Progenitor cell of endocrine pancreas (in vitro differentiated cells): ENCODE measurements at places on chromosomes 13 and 19. TPM values are rescaled to one million over a fixed set of nuclear protein-coding genes. Genes with fewer than 3 reads are reported as not detected.

Gene SCEL
- total RNA-seq = not detected in 2 replicates

- no peak for DNase-seq
Observed at GRCh38 chr19:55400281-55401087, 7.1 kb downstream of the UBE2S start.

- no peak for DNase-seq
Observed at GRCh38 chr13:24365191-24365590, 55.8 kb downstream of the C1QTNF9 start.

- DNase-seq = no peak
Observed at GRCh38 chr19:33863436-33863835, 66.8 kb downstream of the KCTD15 start.

DNA sequence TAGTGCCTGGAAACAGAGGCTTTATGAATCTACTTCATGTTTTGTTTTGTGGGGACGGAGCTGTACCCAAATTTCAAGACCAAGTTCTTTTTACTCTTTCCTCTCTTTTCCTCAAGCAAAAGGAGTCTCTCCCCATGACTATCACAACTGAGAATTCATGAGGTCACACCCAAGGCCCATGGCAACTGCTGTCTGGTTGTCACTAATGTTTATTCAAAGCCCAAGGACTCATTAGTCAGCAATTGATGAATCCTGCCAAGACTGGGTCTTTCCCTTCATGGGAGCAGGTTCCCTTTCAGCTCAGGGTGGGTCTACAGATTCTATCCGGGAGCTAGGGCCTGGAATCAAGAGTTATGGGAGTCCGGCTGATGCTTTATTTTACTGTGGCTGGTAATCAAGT lies 441.5 kb upstream of the PCDH20 start:
- DNase-seq = no peak

- DNase-seq = no peak
Observed at GRCh38 chr13:36921631-36922301, 1.7 kb upstream of the SMAD9 start.

Gene SH2D3A
- 19.8 and 20.0 TPM in 2 replicates for total RNA-seq

GRCh38 chr19:50563597-50563996 lies 4.6 kb downstream of the LRRC4B start:
- DNase-seq = no peak

GRCh38 chr19:47104680-47105079 lies 8.9 kb downstream of the ZC3H4 start:
- DNase-seq = no peak

GRCh38 chr19:4541114-4541805 lies 1.4 kb upstream of the LRG1 start:
- DNase-seq = no peak

DNA sequence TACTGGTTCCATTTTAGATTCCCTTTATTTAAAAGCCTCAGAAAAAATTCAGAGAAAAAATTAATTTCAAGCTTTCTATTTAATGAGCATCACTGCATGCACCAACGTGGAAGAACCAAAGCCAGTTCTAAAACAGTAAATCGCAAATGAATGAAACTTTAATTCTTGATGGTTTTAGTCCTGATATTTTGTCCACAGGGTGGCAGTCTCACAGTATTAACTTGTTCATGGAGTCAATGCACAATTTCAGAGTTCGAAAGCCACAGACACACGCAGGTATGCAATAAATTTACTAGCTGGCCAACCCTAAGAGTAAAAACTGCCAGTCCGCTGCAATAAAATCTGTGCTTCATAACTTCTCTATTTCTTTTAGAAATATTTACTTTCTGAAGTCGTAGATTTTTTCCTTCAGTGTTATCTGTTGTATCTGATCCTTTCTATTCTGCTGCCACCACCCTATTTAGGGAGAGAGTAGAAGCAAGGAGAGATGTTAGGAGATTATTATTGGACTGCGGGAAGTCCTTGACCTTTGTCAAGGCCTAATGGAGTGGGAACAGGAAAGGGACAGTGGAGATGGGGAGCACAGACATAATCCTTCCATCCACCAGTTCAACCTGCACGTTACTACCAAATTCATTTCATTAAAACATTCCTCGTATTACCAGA lies 7.0 kb upstream of the WBP4 start:
- DNase-seq = no peak

Gene SGTA
- 74.1 and 77.5 TPM in 2 replicates for total RNA-seq

- DNase-seq = no peak
Observed at GRCh38 chr13:23470790-23471614, 37.5 kb upstream of the SACS start.

Gene CRLF1
- total RNA-seq = 4.4 and 6.0 TPM in 2 replicates

- no peak for DNase-seq
Observed at GRCh38 chr19:7509625-7510024, 6.3 kb upstream of the ZNF358 start.

Gene RUVBL2
- 81.5 and 83.0 TPM in 2 replicates for total RNA-seq

Gene MATK
- 1.8 TPM in 2 replicates for total RNA-seq

Gene KIR3DL1
- total RNA-seq = not detected in 2 replicates

DNA sequence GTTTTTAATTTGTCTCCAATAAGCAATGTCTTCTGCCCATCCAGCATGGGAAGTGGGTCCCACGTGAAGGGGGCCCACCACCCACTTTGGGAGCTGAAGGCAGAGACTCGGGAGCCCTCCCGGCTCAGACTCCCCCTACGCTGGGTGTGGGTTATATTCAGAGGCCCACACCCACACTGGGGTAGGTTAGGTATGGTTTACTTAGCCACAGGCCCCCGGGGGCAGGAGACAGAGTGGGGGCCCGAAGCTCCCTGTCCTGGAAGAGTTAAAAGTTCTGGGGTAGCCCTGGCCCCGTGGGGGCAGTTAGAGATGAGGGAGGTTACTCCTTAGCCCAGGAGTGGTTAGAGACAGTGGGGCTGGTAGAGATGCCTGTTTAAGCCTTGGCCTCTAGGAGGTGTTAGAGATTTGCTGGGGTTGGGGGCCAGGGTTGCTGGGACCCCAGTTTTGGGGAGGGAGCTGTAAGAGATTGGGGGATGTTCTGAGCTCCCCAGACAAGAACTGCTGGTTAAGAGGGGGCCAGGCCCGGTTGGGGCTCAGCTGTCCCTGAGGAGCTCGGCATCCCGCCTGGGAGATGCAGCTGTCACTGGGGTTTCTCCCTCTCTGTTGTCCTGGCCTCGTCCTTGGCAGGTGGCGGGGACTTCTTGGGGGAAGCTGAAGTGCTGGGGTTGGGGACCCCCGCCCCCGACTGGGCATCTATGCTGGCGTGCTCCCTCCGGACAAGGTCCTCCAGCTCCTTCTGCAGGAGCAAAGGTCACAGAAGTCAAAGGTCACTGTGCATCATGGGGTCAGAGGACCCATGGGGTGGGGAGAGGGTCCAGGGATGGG lies 712 bp upstream of the RINL start:
- DNase-seq = no peak

DNA sequence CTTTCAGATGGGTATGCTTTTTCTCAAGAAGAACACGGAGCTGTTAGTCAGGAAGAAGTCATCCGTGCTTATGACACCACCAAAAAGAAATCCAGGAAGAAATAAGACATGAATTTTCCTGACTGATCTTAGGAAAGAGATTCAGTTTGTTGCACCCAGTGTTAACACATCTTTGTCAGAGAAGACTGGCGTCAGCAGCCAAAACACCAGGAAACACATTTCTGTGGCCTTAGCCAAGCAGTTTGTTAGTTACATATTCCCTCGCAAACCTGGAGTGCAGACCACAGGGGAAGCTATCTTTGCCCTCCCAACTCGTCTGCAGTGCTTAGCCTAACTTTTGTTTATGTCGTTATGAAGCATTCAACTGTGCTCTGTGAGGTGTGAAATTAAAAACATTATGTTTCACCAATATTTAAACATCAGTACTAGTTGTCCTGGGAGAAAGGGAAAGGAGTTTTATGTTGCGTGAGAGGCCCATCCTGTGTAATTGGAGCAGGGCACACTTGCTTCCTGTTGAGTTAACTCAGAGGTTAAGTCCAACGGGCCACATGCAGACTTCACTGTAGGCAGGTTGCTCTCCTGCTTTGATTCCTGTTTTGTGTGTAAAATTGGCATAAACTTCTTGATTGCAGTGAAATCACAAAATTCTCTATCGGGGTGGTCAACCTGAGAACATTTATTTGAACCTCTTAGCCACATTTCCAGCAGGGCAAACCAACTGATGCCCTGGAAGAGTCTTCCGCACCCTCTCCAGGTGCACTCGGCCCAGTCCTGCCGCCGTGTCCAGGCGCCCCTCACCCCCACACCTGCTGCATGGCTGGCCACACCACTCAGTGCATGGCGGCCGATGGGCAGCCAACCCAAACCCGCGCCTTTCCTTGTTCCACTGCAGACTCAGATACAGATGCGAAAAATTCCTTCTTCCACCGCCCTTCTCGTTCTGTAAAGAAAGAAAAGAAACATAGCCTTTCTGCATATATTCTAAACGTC lies 31.6 kb downstream of the SHISA2 start:
- no peak for DNase-seq

DNA sequence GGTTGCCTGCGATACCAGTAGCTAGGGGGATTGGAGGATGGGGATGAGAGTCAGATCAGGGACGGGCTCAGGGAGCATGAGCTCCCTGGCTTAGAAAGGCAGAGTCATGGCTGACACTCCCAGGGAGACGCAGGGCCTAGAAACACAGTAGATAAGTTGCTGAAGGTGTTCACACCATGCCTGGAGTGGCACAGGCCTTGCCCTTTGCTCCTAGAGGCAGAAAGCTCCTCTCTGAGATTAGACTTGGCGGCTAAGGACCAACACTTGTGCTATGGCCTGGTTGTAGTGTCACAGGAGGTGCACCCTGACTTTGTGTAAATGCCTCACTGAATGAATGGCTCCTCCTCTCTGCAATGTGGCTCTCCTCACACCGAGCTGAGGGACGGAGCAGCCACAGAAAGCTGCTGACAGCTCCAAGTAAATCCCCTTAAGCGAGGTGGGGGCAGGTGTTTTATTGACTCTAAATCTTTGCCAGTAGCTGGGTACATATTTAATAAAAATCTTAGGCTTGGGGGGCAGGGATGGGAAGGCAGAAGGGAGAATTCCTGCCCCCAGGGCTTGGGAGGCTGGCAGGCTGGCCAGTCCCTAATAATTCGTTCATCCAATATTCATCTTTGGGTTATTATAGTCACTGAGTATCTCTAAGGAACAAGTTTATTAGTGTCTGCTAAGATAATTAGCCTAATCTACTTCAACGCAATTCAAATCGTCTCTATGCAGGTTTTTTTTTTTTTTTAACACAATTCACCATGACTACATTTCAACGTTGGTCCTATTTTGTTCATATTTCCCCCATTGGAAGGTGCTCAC lies 54.9 kb downstream of the SIAH3 start:
- DNase-seq = no peak

GRCh38 chr13:79457390-79457789 lies 23.6 kb upstream of the NDFIP2 start:
- no peak for DNase-seq

- no peak for DNase-seq
Observed at GRCh38 chr13:35598790-35599369, 122.4 kb upstream of the MAB21L1 start.
